Omental fat pad (tissue), 4 donors: ENCODE measurements at places on chromosomes 2 and 18. TPM values are rescaled to one million over a fixed set of nuclear protein-coding genes. Genes with fewer than 3 reads are reported as not detected.
A peak's percentile ranks its signal among the peaks of the same experiment; 100 is the strongest.

- no peak for DNase-seq
Observed at GRCh38 chr2:20560891-20561636, 89.8 kb downstream of the HS1BP3 start.

DNA sequence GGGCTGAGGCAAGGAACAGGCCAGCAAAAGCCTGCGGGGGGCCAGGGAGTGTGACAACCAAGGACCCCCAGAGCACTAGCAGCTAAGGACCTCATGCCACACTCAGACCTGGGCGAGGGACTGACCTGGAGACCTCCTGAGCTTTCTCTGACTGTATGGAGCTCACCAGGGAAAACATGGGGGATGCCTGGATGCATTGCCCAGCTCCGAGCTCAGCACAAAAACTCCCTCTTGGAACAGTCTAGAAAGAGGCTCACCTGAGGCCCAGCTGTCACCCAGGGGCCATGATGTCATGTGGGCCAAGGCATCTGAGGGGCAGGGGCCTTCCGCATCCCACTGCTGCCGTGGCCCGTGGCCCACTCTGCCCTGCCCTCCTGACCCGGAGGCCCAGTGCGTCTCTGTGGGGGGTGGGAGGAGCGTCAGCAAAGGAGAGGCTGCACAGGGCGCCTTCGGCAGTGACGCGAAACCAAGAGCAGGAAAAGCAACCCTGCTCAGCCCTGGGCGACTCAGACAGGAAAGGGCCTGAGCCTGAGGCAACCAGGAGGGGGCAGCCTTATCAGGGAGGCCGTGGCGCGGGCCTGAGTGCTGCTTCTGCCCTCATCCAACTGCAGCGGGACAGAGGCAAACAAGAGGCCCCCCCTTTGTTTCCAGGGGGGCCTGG lies 57.3 kb upstream of the ALPP start:
- no peak for DNase-seq

GRCh38 chr2:64625299-64626145 lies 28.2 kb downstream of the SERTAD2 start:
- DNase-seq, result no peak

DNA sequence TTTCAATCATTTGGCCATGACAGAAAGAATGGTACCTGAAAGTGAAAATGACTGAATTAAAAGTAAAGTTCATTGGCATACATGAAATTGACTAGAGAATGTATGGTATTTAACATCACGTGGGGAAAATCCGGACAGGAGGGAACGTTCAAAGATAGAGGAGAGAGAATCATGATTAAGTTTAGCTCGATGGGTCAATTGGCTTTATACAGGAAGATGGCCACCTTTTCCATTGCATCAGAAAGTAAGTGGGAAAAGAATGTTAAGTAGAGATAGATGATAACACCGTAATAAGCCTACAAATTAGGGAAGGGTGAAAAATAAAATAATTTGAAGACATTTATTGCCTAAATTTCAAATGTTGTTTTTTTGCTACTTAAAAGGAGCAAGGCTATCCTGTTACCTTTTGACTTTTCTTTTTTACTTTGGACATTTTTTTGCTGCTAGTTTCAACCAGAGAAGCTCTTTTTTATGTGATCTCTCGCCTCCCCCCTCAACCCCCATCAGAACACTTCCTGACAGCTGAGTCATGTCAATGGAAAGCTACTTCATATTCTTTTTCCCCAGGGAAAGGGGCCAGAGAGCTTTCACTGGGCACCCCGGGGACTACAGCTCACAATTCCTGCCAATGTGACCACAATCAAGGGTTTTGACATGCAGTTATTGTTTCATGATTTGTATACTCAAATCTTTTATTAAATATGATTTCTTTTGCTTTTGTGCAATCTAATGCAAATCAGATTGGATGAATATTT lies 767 bp upstream of the CCDC102B start:
- DNase-seq, result no peak

DNA sequence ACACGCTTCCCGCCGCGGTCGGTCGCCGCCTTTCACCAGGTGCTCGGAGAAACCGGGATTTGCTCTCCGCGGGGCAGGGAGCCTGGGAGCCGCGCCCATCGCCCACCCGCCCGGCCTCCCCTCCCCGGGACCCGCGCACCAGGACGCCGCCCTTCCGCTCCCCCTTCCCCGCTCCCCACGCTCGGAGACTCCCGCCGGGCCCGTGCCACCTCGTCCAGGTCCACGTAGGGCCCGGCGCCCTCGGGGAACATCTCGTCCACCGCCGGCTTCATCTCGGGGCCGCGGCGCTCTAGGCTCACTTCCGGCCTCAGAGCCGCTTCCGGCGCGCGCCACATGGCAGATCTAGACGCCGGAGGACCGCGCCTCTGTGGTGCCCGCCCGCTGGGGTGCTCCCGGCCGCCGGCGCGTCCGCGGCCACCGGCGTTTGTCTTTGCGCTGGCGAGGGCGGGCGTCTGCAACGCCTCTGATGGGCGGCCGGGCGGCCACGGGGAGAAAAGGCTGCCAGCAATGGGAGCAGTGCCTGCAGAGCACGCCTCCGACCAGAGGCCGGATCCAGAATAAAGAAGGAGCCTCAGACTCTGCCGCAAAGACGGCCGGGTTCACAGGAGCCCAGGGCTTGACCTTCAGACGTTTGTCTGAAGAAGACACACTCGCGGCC lies at the start of gene COPS9:
Gene COPS9 (minus strand): TSS at position 293 of the 658 bp plus-strand sequence. CDS start 21 bp downstream, at position 272.
- peak; percentile 71 for DNase-seq

GRCh38 chr2:121897335-121897970 lies 142.0 kb downstream of the TSN start:
- no peak for DNase-seq

GRCh38 chr2:199201539-199201938 lies 256.2 kb downstream of the SATB2 start:
- DNase-seq, result no peak

GRCh38 chr2:185998562-185999070 lies 260.0 kb downstream of the FSIP2 start:
- no peak for DNase-seq

- no peak for DNase-seq
Observed at GRCh38 chr18:37516361-37516853, 49.2 kb downstream of the CELF4 start.

DNA sequence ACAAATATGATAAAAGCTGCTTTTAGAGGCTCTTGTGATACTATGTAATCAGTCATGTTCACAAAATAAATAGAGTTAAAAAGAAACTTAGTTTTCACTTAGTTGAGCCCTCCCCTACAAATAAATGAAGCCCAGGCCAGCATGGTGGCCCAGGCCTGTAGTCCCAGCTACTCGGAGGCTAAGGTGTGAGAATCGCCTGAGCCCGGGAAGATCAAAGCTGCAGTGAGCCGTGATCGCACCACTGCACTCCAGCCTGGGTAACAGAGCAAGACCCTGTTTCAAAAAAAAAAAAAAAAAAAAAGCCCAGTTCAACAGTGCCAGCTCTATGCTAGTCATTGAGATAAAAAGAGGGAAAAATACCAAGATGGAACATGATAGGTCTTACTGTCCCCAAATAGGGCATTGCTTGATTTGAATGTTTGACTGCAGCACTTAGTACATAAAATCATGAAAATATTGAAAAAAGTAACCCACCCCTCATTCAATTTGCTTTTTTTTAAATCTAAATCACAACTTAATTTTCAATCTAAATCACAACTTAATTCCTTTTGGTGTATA lies 1.5 kb downstream of the ASNSD1 start:
- DNase-seq, result no peak

GRCh38 chr2:45685260-45685659 lies 33.8 kb downstream of the PRKCE start:
- no peak for DNase-seq

DNA sequence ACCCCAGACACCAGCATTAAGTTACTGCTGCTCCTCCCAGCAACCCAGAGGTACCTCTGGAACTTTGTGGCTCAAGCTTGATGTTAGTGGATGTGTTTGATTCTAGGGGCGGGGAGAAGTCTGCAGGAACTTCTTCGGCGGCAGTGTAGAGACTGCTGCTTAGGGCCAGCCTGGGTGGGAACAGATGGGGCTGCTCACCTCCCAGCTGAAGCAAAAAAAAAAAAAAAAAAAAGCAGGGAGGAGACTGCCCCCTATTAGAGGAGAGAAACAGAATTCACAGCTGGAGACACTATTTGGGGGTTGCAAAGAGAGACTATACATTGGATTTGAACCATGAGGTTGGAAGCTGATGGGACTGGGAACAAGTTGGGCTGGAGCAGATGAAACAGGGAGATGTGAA lies 28.6 kb upstream of the FAM136A start:
- DNase-seq, result no peak

DNA sequence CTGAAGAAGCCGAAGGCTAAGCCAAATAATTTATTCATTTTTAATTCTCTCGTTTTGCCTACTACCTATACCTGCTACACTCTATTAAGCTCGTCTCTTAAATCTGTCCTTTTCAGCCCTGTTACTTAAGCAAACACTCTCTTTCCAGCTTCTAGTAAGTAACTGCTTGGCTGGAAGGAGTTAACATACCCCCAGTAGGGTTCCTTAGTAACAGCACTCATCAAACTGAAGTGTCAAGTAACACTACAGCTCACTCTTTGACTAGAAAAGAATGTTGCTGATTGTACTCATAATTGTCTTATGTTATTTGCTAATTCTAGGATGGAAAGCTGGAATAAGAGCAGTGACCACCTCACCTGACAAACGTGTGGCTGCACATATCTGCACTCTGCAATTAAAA lies 120.0 kb upstream of the SCN7A start:
- no peak for DNase-seq

- no peak for DNase-seq
Observed at GRCh38 chr2:42170619-42171395, 1.7 kb downstream of the EML4 start.

- DNase-seq, result no peak
Observed at GRCh38 chr2:115483666-115484065, 1041.2 kb downstream of the DPP10 start.

GRCh38 chr2:55875434-55876135 lies 48.0 kb downstream of the EFEMP1 start:
- no peak for DNase-seq

GRCh38 chr2:88321449-88322248 lies 130.8 kb downstream of the FOXI3 start:
- no peak for DNase-seq

DNA sequence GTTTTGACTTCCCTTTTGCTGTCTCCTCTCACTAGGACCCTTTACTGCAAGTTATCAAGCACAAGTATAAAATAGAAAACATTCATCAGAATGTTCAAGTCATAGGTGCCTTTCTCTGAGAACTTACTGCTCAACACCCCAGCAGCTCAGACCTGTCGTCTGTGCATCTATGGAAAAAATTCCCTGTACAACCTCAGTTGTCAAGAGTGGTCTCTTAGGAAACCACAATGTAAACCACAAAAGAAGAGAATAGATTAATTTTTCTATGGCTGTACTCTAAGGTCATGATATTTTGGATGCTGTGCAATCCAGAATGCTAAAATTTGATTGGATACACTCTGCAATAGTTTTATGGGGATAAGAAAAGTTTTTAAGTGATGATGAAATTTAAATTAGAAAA lies 84.1 kb downstream of the RBMS1 start:
- DNase-seq, result no peak

GRCh38 chr18:58860747-58861231 lies 3.9 kb upstream of the ZNF532 start:
- no peak for DNase-seq

The PRKAG3 gene
- total RNA-seq, result not detected

The KATNAL2 gene
- total RNA-seq, result 6.0 TPM

The CTNNA2 gene
- 0.19 TPM for total RNA-seq

The RASGRP3 gene
- 31.4 TPM for total RNA-seq

The ZAP70 gene
- 9.6 TPM for total RNA-seq

The AQP12B gene
- not detected for total RNA-seq
